ENCODE measurements at places on chromosomes 4 and X.

- DNase-seq, result no peak
These were observed 120.9 kb upstream of the DDIT4L start for GRCh38 chr4:100311181-100311580.

DNA sequence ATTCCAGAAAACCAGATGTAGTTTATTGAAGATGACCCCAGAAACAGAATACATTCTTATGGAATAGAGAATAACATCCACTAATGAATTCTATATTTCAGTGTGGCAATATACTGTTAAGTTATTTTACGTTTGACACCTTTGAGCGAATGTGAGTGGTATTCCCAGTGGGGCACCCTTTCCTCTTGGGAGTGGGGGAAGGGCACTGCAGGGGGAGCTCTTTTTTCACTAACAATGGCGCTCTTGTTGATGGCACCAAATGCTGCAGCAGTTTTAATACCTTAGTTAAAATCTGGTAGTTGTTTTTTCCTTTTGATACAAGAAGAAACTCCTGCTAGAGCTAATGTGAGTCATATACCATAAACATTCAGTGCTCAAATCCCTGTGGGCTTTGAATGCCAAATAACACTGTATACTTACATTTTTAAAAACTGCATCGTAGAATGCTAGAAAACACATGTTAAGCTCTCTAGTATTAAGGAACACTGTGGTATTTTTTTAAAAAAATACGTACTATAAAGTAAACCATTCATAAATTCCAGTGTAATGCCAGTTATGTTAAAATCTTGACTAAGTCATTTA is 178.5 kb downstream of the DCHS2 start:
- no peak for DNase-seq

DNA sequence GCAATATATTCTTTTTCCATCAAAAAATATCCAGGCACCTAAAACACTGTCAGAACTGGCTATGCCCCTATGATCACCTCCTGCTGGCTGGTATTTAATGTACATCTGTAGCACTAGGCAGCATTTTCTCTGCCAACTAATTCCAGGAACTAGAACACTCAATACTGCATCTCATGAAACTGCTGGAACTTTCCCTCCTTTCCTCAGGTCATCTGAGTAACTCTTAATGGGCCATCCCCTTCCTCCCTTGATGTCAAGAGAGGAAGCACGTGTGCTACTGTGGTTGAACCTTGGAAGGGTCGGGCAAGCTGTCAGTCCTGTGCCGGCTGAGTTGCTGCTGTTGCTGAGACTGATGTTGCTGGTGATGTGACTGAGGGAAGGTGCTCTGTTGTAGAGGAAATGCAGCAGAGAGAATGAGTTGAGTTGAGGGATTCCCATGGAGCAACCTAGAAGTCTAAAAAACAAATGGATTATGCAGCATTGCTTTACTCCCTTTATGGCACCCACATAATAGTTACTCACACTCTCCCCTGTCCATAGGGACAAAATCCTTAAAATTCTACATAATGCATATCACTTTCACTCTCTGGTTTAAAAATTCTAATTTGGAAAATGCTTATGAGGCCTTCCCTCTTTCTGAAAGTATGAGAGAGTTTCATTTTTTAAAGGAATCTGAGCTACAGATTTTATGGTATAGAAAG is 39.5 kb downstream of the TMEM165 start:
- DNase-seq, result no peak

DNA sequence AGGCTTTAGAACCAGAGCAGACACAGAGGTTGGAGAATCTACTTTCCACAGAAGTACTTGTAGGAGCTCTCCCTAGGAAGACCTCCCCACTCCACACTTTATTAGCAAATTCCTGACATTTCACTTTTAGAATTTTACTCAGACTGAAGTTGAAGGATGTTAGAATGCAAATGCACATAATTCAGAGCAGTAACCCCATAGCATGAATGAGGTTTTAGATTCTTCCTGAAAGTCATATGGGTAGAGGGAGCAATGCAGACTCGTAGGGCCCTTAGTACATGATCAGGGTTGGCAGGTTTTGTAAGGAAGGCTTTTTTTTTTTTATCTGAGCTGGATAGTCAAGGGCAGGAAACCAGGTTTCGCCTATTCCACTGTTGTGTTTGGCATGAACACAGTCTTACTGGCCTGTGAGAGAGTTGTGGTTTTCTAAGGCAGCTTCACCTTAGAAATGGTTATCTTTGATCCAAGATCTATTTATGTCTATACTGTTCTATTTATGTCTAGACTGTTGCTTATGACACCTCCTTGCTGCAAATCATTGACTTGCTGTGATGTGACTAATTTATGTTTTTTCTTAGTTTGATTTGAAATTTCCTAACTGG is 48.9 kb downstream of the SPATA18 start:
- no peak for DNase-seq

DNA sequence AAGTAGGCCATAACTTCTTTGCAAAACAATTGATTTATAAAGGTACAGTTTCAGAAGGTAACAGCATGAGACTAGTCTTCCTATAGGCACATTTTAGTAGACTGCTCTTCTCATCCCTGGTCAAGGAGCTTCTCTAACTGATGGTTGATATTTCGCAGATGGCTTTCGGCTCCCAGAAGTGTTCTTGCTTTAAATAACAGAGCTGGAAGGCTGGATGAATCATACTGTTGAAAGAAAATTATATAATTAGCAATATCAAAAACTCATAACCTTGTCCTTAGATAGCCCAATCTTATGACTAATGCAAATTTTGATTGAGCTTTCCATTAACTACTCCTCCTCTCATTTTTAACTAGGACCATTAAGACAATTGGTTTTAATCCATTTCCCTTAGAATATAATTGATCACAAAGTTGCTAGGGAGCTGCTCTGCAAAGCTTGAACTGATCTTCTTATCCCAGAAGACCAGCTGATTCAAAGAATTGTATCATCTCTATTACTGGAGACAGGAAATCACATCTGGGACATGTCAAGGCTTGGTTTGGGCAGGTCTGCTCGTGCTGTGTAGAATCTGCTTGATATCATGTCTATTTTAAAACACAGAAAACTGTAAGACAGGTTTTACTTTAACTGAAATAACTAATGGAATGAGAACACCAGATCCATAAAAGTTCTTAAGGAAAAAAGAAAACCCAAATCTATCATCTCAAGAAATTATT is 38.6 kb downstream of the CENPU start:
- DNase-seq, result no peak

DNA sequence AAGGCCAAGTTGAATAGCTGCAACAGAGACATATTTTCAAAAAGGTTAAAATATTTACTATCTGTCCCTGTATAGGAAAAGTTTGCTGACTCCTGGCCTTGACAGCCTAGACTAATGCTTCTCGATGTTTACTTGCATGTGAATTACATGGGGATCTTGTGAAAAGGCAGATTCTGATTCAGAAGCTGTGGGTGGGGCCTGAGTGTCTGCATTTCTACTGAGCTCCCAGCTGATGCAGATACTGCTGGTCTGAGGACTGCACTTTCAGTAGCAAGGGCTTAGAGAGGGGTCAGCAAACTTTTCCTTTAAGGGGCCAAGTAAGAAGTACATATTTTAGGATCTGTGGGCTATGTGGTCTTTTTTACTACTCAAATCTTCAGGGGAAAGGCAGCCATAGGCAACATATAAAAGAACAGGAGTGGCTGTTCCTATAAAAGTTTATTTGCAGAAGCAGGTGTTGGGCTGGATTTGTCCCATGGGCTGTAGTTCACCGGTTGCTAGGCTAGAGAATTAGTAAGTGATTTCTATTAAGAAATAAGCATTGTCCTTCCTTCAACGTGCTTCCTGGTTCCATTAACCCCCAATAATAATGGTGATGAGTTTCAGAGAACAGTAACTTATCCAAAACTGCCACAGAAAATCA is 97.2 kb upstream of the PDE5A start:
- DNase-seq, result no peak

GRCh38 chr4:176013476-176014247 is 52.0 kb upstream of the WDR17 start:
- DNase-seq, result no peak

DNA sequence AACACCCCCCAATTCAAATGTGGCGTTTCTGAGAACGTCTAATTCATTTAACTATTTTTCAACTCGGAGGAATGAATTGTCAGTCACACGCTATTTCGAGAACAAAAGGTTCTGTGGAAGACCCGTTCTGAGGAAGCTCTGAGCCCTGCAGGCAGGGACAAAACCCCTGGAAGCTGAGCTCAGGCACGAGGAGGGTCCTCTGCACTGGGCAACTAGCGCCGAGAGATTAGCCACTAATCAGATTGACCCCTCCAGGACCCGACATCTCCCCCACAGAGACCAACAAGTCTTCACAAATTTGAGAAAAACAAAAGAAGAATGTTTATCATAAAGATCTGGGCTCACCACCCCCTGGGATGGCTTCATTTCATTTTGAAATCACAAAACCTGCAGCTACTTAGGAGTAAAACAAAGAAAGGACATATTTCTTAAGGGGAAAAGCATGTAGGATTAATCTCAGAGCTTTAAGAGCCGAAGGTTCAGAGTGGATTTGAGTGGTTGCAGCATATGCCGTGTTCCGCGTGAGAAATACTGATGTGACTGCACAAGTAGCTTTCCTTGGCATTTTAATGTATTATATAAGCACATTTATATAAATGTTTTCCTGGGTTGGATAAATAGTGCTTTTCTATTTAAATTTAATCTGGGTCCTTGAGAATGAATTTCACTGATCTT is 41.8 kb downstream of the ADRA2C start:
- no peak for DNase-seq

- DNase-seq, result no peak
These were observed 11.9 kb upstream of the TRIML1 start for GRCh38 chr4:188127214-188127874.

DNA sequence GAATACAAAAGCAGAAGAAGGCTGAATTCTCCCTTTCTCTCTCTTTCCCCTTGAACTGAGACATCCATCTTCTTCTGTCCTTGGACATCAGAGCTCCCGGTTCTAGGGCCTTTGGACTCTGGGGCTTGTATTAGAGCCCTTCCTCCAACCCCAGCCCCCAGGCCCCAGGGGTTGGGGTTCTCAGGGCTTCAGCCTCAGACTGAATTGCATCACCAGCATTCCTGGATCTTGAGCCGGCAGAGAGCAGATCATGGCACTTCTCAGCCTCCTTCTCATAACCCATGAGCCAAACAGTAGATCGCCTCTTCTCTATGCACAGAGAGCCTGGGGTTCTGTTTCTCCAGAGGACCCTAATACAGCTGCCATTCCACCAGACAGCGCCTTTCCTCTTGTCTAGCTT is 25.3 kb upstream of the CLDN24 start:
- no peak for DNase-seq

DNA sequence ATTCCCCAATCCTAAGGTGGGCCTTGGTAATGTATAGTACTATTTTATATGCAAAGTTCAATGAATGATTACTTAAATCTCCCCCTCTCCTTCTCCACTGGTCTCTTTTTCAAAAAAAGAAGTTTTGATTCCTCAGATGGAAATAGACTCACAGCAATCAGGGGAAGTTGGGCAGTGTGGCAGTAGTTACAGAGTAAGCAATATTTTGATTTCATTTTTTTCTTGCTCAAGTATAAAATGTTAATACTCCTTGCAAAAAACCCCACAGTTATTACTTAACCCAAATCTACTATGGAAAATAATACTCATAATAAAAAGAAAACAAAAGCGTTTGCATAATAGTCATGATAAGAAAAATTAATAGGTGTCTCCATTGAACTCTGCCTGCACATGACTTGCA is 56.9 kb upstream of the CXCL8 start:
- no peak for DNase-seq

DNA sequence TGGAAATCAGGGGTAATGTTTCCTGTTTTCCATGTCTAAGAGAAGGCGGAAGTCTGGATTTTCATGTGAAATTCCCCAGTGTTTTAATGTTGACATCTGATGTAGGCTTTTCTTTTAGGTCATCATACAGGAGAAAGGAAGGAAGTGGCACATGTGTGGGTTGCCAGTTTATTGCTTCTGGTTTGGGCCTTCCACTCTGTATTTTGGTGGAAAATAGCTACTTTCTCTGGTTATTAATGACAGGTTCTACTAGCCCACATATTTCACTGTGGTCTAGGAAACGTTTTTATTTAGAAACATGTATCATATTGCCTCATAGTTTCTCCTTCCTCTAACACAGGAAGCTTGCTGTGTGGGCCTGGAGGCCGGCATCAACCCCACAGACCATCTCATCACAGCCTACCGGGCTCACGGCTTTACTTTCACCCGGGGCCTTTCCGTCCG is 7.2 kb downstream of the PDHA1 start:
- no peak for DNase-seq

- no peak for DNase-seq
These were observed 297.6 kb upstream of the INTU start for GRCh38 chr4:127335073-127335620.

GRCh38 chr4:3249711-3250437 is 915 bp downstream of the MSANTD1 start:
- DNase-seq, result no peak

Measured in central memory CD4-positive, alpha-beta T cell (primary cell).